ENCODE measurements at places on chromosomes 2 and 18.

DNA sequence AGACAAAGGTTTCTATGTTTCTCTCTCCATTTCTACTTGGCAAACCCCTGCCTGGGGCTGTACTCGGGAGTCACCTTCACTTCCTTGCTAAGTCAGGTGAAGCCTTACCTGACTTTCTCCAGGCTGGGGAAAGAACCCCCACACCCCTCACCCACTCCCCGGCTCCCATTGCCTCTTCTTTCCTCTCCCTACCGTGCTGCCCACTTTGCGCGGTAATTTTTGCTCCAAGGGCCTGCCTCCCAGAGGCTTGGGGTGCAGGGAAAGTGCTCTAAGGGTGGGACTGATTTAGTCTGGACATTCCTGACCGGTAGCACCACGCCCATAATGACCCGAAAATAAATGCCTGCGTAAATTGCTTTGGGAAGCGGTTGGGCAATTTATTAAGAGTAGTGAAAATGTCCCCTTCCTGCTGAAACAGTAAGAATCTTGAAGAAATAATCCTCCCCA lies 49.1 kb upstream of the ATP6V1B1 start:
- no peak for DNase-seq

DNA sequence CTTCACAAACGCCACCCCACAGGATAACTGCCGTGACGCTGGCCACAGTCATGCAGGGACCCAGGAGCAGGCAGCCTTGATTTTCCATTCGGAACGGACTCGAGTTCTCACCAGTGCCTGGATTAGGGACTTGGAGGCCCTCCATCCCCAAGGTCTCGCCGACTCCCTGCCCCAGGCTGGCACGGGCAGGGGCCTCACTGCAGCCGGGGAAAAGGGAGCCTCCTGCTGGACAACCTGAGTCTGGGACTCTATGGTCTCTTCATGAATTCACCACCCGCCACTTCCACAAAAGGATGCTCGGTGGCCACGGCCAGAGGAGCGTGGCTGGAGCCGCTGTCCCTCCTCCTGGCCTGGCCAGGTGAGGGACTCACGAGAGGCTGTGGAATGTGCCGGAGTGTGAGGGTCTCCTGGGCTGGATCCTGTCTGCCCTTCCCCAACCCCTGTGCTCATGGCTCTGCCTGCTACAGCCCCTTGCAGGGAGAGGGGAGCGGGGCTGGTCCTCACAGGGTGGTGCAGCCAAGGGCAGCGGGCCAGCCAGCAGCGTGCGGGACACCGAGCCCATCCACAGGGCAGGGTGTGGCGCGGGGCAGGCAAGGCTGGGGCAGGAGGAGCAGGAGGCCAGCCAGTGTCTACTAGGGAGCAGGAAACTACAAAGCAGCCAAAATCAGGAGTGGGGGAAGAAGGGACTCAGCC lies 42.3 kb downstream of the AQP12A start:
- DNase-seq, result peak; percentile 27

- DNase-seq, result no peak
Measured at GRCh38 chr2:164903204-164903603, 52.1 kb downstream of the SLC38A11 start.

DNA sequence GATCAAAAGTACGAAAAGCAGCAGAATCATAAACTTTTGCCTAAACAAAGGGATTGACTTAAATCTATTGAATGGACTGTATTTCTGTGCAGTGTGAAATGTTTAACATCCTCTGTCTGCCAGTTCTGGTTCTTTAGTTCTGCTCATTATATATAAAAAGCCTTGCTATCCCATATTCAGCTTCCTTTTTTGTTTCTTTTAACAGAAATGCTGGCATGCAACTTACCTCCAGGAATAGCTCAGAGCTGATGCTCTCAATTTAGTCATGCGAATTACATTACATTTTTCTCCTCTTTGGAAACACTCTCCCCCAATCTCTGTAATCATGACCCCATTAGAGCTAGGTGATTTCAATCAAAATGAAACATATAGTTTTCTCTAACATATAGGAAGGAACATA lies 73.6 kb downstream of the SPHKAP start:
- no peak for DNase-seq

DNA sequence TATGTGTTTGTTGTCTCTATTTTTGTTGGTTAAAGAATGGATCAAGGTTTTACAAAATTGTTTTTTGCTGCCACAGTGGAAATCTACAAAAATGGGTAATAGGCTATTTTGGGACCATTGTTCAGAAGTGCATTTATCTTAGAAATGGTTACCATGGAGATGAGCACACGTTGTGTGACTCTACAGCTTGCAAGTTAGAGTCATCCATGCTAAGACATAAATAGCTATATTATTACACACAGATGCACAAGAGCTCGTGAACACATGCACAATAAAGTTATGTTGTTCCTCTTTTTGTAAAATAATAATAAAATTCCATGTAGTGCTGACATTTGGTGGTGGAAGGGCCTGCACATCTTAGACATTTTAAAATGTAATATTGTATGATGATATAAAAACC lies 15.5 kb upstream of the DUSP19 start:
- no peak for DNase-seq

All from activated CD4-positive, alpha-beta T cell treated with anti-CD3 and anti-CD28 coated beads for 48 hours (primary cell).